Adipocyte (in vitro differentiated cells): ENCODE measurements at places on chromosomes 2 and 18.
A peak's percentile ranks its signal among the peaks of the same experiment; 100 is the strongest.

GRCh38 chr2:199850218-199850717 is 724 bp downstream of the FTCDNL1 start:
- DNase-seq, result no peak

DNA sequence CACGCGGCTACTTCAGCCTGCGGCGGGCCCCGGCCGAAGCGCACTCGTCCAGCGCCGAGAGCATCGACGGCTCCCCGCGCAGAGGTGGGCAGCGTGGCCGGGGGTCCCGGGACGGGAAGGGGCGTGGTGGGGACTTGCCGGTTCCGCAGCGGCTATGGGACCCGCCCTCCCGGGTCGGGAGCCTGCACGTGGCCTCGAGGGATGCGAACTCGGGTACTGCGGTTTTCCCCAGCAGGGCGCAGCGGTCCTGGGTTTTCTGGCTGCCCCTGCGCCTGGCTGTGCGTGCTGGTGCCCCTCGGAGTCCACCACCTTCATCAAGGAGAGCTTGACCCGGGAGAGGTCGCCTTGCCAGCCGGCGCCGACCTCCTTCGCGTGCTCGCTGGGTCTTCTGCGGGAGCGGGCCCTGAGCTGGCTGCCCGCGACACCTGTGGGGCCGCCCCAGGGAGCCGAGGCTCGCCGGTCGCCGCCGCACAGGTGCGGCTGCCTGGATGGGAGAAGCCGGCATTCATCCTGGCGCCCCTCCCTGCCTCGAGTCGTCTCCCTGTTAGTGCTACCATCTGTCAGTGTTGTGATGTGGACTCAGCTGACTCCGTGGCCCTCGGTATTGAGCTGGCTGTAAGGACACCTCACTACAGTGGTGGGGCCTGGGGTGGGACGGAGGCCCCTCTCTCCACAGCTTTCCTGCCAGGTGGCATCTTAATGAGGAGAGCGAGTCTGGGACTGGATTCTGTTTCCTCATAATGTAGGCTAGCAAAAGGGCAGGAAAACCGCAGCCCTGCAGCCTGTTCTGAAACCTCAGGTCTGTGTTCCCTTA is 177.3 kb downstream of the AGAP1 start:
- no peak for DNase-seq

DNA sequence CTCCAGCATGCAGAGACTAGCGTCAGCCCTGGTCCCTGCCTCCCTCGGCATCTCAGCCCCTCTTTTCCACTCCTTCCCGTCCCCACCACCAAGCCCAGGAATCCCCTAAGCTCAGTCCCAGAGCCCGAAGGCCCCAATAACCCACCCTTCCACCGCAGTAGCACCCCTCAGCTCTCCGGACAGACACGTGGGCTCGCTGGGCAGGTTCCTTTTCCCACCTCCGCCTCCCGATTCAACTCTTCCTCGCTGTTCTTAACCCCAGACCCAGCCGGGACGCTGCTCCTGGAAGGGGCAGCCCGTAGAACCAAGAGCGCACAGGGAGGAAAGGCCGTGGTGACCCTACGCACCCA is 1.4 kb downstream of the IHH start:
- no peak for DNase-seq

DNA sequence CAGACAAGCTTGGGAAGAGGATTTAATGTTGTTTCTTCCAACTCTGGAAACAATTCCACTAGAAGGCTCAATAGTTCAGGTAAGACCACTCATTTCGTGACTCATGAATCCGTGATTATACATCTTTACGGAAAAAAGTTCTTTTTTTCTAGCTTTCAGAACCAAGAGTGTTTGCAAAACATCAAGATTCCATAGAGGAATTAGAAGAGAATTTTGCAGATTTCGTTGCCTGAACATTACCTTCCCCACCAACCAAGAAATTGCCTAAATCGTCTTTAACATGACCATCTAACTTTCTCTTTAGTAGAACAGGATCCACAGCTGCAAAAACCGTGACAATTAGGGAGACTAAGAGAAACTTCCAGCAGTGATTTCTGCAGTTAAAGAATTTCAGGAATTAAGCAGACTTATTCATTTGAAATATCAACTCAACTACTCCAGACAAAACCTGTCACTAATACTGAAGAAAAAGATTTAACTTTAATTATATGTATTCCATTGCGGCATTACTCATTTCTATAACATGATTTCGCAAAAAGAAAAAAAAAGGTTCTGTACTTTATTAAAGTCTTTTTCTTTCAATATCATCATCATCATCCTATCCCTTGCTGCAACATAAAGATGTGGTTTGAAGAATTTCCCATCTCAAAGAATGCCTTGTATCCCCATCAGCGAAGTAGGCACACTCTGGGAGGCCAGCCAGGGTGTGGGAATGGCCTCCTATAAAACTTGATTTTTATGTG is 1.9 kb upstream of the NAB1 start:
- DNase-seq, result peak; percentile 59

GRCh38 chr2:27029051-27029450 is 3.7 kb upstream of the TMEM214 start:
- DNase-seq, result no peak

- DNase-seq, result no peak
Observed at GRCh38 chr2:32993005-32993539, 46.3 kb downstream of the LTBP1 start.

DNA sequence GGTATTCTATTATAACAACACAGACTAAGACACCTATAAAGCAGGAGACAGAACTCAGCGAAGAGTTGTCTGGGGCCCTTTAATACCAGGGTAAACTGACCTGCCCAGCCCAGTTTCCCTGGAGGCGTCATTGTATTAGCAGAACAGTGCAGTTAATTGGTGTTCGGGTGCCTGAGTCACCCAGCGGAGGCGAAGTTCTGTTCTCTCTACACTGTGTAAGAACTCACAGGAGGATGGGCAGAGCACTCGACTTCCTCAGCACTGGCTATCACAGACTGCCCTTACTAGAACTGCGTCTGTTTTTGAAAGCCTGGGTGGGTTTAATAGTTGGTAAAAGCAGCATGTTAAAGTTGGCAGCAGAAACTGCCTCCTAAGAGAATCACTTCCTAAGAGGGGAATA is 106.5 kb upstream of the ATP8B1 start:
- DNase-seq, result peak; percentile 16

- peak; percentile 51 for DNase-seq
Observed at GRCh38 chr2:177598326-177599138, 206.0 kb downstream of the AGPS start.

DNA sequence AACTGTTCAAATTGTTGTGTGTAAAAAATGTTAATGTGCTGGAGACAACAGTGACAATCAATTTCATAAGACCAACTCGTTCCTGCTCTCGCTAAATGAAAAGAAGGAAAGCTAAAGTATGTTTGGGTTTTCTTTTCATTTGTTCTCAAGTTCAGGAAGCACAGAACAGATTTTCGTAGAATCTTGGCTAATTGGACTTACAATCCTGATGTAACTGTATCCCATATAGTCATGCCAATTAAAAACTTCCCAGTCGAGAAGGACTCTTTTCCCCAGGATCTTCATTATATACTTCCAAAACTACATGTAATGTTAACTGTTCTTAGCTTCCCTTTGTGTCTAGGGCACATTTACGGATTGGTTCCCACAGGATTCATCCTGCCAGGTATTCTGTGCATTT is 135.4 kb upstream of the ITGB6 start:
- DNase-seq, result no peak

GRCh38 chr2:229270551-229271410 is at the start of gene PID1:
Gene PID1, minus strand, starts transcription at chr2:229271287. Its CDS starts 244 bp downstream, at chr2:229271043.
- DNase-seq, result peak; percentile 84

DNA sequence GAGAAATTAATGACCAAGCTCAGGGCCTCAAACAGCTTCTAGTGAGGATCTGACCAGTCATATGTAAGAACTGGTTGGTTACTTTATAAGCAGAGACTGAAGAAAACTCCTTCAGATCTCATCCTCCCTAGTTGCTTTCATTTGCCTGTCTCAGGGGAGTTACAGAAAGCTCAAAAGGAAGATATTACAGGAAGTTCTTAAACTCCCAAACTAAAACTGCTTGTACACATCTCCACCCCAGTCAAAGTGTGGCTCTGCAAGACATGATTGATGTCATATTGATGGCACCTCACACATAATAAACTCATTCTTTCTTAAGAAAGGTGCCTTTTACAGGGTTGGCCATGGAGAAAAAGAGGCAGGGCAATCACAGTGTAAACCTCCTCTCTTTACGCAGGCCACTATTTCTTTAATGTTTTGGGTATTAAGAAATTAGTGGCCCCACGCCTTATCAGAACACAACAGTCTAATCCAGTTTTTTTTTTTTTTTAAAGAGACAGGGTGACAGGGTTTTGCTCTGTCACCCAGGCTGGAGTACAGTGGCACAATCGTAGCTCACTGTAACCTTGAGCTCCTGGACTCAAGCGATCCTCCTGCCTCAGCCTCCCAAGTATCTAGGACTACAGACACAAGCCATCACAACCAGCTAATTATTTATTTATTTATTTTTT is 62.6 kb upstream of the STK17B start:
- peak; percentile 29 for DNase-seq

DNA sequence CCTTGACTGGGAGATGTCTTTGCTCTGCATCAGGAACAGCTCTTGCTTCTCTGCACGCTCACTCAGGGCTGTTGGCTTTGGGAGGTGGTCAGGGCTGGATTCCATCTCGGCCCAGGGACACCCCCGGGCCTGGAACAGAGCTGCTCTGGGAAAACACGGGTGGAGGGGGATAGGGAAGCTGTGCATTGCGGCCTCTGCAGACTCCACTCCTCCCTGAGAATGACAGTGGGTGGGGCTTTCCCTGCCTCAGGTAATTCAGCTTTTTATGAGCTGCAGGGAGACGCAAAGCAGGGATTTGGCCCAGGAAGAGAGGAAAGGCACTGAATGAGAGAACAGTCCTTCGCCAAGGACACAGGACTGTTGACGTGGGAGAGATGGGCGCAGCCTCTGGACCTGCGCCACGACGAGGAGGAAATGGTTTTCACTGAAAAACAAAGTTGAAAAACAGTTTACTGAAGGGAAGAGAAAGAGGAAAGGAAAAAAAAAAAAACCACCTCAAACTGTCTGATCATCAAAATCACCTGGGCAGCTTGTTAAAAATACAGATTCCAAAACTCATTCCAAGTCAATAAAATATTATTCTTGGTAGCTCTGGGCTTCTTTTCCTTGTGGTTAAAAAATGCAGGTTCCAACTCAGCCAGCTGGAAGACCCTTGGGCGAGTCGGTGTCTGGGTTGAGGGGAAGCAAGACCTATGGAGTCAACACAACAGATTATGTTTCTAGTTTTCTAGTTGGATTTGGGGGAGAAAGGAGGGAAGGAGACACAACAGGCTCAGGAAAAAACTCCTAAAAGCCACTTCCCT is 194.0 kb downstream of the ZFP36L2 start:
- DNase-seq, result no peak

DNA sequence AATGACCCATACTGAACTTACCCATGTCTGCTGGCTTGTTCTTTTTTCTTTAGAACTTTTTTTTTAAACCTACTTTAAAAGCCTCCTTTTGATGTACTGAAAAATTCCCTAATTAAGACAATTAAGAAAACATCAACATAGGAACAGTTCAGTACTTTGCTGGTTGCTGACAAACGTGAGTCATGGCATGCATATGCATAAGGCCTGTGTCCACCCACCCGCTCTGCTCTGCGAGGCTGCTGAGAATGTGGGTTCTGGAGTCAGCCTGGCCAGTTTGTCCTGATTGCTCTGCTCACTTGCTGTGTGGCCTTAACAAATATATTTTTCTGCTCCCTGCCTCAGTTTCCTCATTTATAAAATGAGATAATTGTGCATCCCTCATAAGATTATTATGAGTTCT is 27.3 kb downstream of the LAMA3 start:
- DNase-seq, result peak; percentile 85

DNA sequence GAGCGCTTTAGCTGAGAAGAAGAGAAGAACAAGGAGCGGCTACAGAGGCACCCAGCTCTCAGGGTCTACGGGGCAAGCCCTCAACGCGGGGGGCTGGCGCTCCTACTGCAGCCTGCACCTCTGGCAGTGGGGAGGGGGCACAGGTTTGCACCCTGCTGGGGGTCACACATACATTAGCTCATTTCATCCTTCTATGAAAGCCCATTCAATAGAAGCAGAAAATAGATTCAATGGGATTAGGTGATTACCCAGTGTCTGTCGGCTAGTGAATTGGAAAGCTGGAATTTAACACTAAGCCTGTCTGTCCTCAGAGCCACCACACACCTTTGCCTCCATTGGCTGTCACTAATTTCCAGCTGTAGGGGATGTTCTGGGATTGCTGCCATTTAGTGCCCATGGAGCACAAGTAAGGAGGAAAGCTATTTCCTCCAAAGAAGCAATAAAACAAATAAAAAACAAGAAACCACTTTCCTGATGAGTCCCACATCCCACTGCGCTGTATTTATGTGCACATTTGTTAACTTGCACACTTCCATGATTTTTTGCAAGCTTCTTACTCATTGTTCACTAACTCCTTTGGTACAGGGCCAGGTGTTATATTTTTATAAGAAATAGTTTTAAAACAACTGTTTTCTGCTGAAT is 319.6 kb upstream of the REV1 start:
- no peak for DNase-seq

- peak; percentile 65 for DNase-seq
Observed at GRCh38 chr2:104768694-104769093, 85.2 kb upstream of the POU3F3 start.
